ENCODE measurements at places on chromosomes 1 and 21.

DNA sequence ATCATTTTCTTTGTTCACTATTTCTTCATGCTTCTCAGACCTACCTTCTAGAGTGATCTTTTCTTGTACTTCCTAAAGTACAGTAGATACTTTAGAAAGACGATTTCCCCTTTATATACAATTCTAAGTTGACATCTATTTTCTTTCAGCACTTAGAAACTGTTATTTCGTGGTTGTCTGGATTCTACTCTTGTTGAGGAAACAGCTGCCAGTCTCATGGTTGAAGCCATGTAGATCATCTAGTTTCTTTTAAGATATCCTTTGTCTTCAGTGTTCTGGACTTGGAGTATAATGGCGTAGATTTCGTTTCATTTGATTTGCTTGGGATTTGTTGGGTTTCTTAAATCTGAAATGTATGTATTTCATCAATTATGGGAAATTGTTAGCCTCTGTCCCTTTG lies 67.6 kb downstream of the PKN2 start:
- DNase-seq = no peak

GRCh38 chr1:114075546-114076242 lies 78.0 kb downstream of the SYT6 start:
- DNase-seq = no peak

GRCh38 chr21:40284409-40284808 lies 417.2 kb downstream of the PCP4 start:
- no peak for DNase-seq

DNA sequence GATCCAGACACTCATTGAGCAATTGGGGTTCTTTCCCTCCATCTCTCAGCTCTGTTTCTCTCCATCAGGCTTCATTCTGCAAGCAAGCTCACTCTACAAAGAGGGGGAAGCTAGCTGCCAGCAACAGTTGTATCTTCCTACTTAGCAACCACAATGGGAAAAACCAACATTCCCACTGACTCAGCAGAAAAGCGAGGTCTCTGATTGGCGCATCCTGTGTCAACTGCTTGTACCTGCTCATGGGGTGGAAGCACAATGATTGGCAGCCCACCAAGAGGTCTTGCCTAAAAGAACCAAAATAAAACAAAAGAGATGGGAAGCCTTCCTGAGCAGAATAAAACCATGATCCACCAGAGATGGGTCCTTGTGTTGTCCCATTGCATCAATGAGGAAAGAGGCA lies 4.0 kb upstream of the CDA start:
- DNase-seq = no peak

DNA sequence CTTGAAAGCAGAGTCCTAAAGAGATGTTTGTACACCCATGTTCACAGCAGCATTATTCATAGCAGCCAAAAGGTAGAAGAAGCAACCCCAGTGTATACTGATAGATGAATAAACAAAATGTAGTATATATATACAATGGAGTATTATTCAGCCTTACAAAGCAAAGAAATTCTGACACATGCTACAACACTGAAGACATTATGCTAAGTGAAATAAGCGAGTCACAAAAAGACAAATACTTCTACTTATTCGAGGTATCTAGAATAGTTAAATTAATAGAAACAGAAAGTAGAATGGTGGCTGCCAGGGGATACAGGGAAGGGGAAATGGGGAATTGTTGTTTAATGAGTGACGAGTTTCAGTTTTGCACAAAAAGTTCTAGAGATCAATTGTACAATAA lies 23.5 kb downstream of the COP1 start:
- DNase-seq = no peak

Measured in germinal center (tissue), 1 donor.